Renal cortex interstitium (tissue), 15 donors: ENCODE measurements at places on chromosomes 16 and 17. TPM values are rescaled to one million over a fixed set of nuclear protein-coding genes. Genes with fewer than 3 reads are reported as not detected.

GRCh38 chr17:65727246-65727645 lies 165.8 kb upstream of the AXIN2 start:
- no peak for DNase-seq

ZNF500 gene
- polyA plus RNA-seq, result 18.5 TPM

DNA sequence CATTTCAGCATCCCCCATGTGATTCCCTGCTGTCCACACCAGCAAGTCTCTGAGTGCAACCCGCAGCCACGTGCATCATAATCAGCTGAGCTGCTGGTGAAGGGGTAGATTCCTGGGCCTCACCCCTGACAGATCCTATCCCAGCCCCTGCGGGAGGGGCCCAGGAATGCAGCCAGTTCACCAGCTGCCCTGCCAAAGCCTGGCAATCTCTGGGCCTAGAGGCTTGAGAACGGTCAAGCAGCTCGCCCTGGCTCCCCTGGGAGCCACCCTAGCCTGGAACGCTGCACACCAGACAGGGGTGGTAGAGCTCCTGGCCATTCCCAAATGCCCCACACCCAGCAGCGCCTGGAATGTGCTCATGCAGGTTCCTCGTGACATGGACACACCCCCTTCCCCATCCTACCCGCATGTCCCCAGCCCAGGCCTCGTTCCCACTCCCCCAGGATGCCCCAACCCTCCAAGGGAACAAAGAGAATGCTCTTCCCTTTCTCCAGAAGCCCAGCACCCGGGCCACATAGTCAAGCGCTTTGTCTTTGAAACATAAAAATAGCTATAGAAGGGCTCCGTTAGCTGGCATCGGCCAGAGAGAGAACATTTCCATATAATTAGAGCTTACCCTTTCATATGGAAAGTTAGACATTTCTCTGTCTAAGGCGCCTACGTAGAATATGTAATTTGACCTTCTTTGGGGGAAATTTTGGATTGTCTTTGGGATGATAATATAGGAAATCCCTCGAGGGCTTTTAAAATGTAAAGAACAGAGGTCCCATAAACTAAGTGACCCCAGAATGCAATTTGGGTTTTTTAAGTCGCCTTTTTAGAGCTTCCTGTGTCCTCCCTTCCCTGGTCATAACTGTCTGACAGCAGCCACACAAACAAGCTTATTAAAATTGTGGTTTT lies 3.4 kb downstream of the CEP295NL start:
- DNase-seq, result no peak

SLC22A31 gene
- 0.26 TPM for polyA plus RNA-seq

- DNase-seq, result peak; percentile 37
Measured at GRCh38 chr17:34797720-34798119, 163.5 kb downstream of the CCT6B start.

DNA sequence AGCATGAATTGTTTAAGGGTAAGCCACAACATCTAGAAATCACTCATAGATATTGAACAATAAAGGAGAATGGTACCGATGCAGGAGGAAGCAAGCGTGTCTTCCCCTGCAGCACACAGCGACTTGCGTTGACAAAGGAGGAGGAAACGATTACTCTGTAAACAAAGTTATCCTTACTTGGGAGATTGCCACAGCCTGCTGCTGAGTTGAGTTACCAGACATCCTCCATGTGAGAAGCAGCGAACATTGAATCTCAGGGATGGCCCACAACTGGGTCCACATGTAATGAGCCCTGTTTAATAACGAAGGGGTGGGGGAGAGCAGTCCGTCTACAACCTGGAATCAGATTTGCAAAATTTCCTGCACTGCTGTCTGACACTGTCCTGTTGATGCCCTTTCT lies 27.7 kb downstream of the CLUH start:
- DNase-seq, result no peak

GRCh38 chr16:53773150-53773846 lies 69.3 kb downstream of the FTO start:
- peak; percentile 81 for DNase-seq

ABCA6 gene
- 6.0 TPM for polyA plus RNA-seq

GRCh38 chr16:14354561-14355351 lies 275.3 kb downstream of the PARN start:
- no peak for DNase-seq

DNA sequence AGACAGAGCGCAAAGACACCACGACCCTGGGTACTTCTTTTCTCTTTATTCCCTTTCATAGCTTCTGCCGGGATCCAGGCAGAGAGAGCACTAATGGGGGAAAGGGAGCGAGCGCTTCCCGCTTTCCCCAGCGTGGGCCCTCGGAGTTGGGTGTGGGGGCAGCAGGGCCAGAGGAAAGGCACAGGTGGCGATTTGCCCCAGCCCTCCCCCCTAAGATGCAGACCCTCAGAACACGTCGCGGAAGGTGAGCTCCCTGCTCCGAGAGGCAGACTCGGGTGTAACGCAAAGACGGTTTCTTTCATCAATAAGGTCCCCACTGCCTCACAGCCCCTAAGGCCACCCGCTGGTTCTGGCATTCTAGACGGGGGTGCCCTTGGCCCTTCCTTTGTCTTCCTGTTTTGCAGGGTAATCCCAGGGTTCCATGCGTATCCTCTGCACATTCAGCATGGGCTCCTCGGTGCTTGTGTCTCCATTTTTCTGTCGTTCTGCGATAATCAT lies 570 bp upstream of the NME3 start:
- DNase-seq, result no peak

DNA sequence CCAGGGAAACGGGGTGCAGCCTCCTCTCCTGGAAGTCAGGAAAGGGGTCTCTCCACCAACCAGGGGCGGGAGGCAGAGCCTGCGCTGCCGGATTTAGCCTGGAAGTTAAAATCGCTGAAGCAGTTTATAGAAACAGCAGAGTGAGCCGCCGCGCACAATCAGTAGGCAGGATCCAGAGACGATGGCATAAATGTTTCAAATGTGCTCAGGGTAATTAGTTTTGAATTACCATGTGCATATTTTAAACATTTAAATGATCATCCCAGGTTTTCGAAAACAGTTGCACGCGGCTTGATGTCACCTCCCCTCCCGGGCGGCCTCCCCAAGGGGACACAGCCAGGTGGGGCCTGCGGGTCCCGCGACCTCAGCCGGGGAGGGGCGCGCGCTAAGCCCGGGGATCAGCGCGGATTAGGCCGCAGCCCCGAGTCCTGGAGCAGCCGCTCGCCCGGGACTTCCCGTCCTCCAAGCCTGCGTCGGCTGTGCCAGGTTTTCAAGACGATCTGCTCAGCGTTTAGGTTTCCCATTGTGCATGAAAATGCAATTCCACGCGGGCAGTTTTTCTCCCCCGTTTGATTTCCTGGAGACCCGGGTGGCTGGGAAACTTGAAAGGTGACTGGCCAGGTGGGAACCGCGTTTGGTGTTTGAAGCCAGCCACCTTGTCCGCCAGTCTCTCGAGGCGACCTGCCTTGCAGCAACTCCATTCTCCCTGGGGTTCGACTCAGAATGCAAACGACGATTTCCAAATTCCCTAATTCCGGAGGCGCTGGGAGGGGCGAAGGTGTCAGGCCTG lies 78.3 kb downstream of the RPA1 start:
- no peak for DNase-seq

FAAP100 gene
- polyA plus RNA-seq, result 34.0 TPM

DNA sequence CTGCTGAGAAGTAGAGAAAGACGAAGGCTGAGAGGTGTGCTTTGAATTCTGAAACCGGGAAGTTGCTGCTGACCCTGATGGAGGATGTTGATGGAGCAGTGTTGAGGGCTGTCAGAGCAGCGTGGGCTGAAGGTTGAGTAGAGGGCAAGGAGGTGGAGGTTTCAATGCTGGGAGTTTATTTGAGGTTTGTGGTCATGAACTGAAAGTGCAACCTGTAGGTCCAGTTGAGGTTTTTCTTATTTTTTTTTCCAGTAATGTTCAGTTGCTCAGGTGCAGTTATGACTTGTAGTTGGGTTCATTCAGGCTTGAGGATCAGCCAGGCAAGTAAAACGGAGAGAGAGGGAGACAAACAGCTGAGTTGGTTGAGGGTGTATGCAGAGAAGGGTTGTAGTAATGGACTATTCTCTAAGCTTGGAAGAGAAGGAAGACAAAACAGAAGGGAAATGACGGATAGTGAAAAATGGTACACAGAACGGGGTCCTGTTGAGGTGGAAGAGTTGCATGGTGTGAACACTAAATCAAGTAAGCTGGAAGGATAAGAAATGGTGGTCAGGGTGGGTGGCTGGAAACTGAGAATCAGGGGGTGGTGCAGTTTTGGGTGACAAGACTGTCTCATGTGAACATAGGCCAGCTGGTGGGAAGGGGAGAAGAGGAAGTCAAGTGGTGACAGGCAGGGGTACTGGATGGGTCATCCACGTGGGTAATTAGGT lies 8.7 kb upstream of the UBE2G1 start:
- DNase-seq, result no peak

GRCh38 chr16:50071075-50071671 lies 5.4 kb downstream of the HEATR3 start:
- DNase-seq, result no peak

GRCh38 chr16:81786868-81787267 lies 7.8 kb downstream of the PLCG2 start:
- DNase-seq, result no peak

ASB16 gene
- 3.9 TPM for polyA plus RNA-seq

DNA sequence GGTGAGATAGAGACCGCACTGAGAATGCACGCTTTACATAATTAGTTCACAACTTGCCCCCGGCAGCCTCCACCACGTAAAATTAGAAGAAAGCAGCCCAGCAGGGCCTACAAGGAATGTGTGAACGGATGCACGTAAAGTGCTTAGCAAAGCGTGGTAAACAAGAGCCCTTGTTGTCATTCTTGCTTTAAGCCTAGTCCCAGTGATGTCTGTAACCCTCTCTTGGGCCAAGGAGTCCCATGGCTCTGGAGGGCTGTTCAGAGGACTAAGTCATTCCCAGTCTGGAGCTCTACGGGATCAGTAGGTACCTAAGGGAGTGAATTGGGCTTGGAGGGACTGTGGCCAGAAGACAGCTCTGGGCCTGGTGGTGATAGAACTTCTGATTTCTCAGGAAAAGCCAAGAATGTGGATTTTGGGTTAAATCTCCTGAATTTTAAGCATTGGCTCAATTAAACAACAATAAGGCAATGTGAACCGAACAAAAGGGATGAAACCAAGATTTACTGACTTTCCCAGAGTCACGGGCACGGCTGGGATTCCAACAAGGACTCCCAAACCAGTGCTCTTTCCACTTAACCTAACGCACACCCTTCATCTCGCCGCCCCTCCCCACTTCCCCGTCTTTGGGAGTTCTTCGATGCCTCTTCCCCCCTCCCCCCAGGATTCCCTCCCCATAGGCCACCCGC lies 775 bp upstream of the CHP2 start:
- no peak for DNase-seq

DNA sequence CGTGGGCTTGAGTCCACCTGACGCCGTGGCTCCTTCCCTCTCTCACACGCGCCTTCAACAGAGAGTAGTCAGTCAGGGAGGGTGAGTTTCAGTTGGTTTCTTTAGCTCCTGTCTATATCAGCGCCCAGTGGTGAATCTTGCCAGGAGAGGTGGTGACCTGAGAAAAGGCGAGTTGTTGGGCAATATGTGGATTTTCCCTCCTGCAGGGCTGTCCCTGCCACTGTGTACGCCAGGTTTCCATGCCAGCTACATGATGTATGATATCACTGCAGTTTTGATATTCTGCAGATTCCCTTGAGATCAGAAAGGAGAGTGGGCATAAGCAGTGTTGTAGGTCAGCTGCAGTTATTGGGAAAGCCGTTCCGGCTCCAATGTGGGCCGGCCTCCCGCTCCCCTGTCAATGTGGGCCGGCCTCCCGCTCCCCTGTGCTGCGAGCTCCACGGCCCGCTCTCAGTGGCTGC lies 31.4 kb downstream of the BANP start:
- no peak for DNase-seq

SMYD4 gene
- 15.9 TPM for polyA plus RNA-seq

- no peak for DNase-seq
Measured at GRCh38 chr16:73152386-73153125, 104.6 kb upstream of the ZFHX3 start.

KRTAP9-2 gene
- not detected for polyA plus RNA-seq

GRCh38 chr16:31472709-31473203 lies 804 bp downstream of the TGFB1I1 start:
- no peak for DNase-seq

DNA sequence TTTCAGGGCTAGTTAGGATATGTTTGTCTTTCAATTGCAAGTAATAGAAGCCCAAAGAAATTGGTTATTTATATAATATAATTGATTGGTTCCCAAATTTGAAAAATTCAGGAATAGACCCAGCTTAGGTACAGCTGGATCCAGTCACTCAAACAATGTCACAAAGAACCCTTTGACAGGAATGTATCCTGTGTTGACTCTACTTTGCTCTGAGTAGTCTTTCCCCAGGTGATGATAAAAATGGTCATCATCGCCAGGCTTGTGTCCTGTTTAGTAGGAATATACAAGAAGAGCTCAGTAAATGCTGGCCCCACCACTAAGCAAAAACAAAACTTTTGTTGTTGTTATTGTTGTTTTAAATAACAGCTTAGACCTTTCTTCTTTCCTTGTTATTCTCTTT lies 35.0 kb downstream of the MAPT start:
- no peak for DNase-seq

DNA sequence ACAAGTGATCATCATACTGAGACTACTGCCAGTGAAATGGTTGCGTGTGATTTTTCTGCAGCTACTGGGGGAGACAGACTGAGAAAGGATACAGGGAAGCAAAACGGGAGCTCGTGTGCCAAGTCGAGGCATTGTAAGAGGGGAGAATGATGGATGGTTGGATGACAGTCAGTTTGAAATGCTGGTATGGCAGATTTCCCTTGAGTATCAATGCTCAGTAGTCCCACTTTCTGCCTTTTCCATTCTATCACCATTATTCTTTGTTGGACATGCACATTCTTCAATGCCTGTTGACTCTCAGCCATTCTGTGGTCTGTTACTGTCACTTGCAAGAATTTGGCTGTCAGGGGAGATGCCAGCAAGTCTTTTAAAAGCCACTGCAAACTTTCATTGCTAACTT lies 510.6 kb upstream of the RBFOX1 start:
- DNase-seq, result no peak

GRCh38 chr17:68085771-68086381 lies 50.3 kb downstream of the KPNA2 start:
- no peak for DNase-seq

GRCh38 chr16:9331503-9331902 lies 240.1 kb downstream of the HAPSTR1 start:
- DNase-seq, result no peak

- DNase-seq, result no peak
Measured at GRCh38 chr17:35912942-35913341, 17.6 kb downstream of the RDM1 start.

ADAP2 gene
- polyA plus RNA-seq, result 4.0 TPM

WDR45B gene
- 91.4 TPM for polyA plus RNA-seq

GP2 gene
- 1.1 TPM for polyA plus RNA-seq

GRCh38 chr16:4654011-4654963 lies 29.7 kb downstream of the MGRN1 start:
- DNase-seq, result no peak

GRCh38 chr17:67531291-67531690 lies 154.2 kb downstream of the PITPNC1 start:
- no peak for DNase-seq

ITPRIPL2 gene
- polyA plus RNA-seq, result 13.9 TPM

GRCh38 chr16:89711601-89712273 lies 9.0 kb downstream of the VPS9D1 start:
- DNase-seq, result no peak

DNA sequence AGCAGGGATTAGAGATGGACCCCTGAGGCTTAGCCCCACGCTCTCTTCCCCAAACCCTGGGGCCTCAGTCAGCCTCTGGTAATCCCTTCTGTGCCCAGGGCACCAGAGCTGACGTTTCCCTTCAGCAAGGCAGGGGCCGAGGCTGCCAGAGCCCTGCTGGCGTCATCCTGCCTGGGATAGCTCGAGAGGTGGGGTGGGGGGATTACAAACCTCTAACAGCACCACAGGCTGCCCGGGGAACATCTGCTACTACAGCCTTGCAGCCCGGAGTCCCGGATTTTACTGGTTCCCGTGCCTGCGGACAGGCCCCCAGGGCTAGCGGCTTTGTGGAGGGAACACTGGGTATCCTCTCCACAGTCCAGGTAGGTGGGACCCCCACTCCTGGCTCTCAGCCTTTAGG lies at the start of gene AANAT:
AANAT (plus strand) TSS at position 238 of the 400 bp plus-strand sequence. CDS start 1,144 bp downstream, outside the sequence.
- no peak for DNase-seq
